ENCODE measurements at places on chromosomes 6 and 20. TPM values are rescaled to one million over a fixed set of nuclear protein-coding genes. Genes with fewer than 3 reads are reported as not detected.

The MEI4 gene
- total RNA-seq: not detected

The SMOC2 gene
- not detected for total RNA-seq

The ABHD16B gene
- not detected for total RNA-seq

The TRIM15 gene
- total RNA-seq: not detected

The AFDN gene
- 24.3 TPM for total RNA-seq

The RAET1G gene
- not detected for total RNA-seq

The SFTA2 gene
- 0.44 TPM for total RNA-seq

The SLC9A8 gene
- total RNA-seq: 25.6 TPM

The HLA-DPA1 gene
- total RNA-seq: 17.0 TPM

The NCOA7 gene
- 75.1 TPM for total RNA-seq

The SOD2 gene
- total RNA-seq: 131 TPM

The PPP1R16B gene
- 54.3 TPM for total RNA-seq

The IP6K3 gene
- total RNA-seq: not detected

The CHMP4B gene
- total RNA-seq: 53.0 TPM

The ZSCAN31 gene
- 0.97 TPM for total RNA-seq

The KIF13A gene
- total RNA-seq: 1.5 TPM

The CPNE5 gene
- total RNA-seq: 0.47 TPM

The EYA2 gene
- not detected for total RNA-seq

The TTI1 gene
- 26.6 TPM for total RNA-seq

The NR2E1 gene
- total RNA-seq: not detected

The PEX6 gene
- 40.5 TPM for total RNA-seq

The MDFI gene
- not detected for total RNA-seq

The TRIM10 gene
- not detected for total RNA-seq

The HDGFL1 gene
- not detected for total RNA-seq

The HLA-DOA gene
- 0.69 TPM for total RNA-seq

The RHAG gene
- total RNA-seq: not detected

The SLC35F1 gene
- not detected for total RNA-seq

The DUSP15 gene
- total RNA-seq: not detected

The ACSS1 gene
- 55.4 TPM for total RNA-seq

The CDK19 gene
- 24.3 TPM for total RNA-seq

The SNTA1 gene
- total RNA-seq: 5.1 TPM

The IL17A gene
- total RNA-seq: not detected

The CGA gene
- not detected for total RNA-seq

The PTCRA gene
- total RNA-seq: not detected

The PGC gene
- total RNA-seq: not detected

The PDYN gene
- not detected for total RNA-seq

The FBXO5 gene
- 10.4 TPM for total RNA-seq

The LGSN gene
- total RNA-seq: not detected

The KPNA5 gene
- total RNA-seq: 61.8 TPM
